Activated naive CD8-positive, alpha-beta T cell treated with anti-CD3 and anti-CD28 coated beads for 36 hours (primary cell): ENCODE measurements at places on chromosomes 2 and 18. TPM values are rescaled to one million over a fixed set of nuclear protein-coding genes. Genes with fewer than 3 reads are reported as not detected.
A peak's percentile ranks its signal among the peaks of the same experiment; 100 is the strongest.

DNA sequence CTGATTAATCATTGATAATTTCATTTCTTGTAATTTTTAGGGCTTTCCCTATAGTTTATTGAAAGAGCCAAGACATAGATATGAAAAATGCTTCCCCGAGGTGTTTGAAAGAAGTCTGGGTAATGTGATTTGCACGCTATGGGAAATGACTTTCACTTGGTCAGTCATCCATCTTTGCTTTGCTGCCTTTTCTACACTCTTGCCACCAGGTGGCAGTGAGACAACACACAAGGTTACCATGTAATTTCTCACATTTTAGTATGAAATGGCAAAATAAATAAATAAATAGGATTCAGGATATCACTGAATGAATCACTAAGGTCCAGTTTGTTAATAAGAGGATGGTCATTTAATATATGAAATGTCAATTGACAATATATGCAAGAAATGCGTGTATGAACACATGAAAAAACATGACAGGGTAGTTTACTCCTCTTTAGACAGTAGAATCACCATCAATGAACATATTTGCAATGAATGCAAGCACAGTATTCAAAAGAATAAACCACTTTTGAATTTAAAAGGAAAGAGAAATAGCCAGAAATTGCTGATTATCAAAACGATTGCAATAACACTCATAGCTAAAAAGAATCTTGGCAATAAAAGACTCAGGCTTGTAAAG is 52.2 kb upstream of the KCNH7 start:
- DNase-seq, result no peak
- H3K27ac ChIP-seq, result no peak overlapping the region
- H3K27me3 ChIP-seq, result no peaks in the 10 kb centered on the region

DNA sequence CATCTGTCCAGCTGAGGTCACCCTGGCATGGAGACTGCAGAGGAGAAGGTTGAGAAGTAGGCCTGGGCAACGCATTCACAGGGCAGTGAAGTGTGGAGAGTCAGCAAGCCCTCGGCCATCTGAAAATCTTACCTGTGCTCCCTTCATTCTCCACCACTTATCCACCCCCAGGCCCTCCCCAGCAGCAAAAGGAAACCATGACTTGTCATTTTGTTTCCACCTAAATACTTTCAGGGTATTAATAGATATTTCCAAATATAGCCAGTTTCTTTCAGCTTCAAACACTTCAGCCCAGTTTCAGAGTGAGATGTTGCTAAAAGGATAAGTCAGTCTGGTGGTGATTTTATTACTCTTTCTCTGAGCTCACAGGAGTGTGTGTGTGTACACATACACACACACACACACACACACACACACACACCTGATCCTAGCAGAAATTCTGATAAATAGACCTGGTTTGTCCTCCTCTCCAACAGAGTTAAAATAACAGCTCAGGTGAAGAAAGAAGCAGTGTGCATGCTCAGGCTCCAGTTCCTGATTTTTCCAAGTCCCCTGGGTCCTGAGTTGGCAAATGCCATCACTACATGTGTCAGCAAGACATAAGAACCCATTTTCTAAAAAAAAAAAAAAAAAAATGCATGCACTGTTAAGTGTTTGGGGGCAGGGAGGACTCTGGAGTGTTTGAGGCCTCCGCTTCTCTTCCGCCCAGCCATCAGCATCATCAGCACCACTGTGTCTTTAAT is 82.8 kb downstream of the LOXHD1 start:
- no peak overlapping the region for H3K4me3 ChIP-seq
- DNase-seq, result no peak

- no peaks in the 10 kb centered on the region for H3K4me1 ChIP-seq
- no peaks in the 10 kb centered on the region for H3K27me3 ChIP-seq
- H3K27ac ChIP-seq, result no peak overlapping the region
- DNase-seq, result no peak
These were observed 228.3 kb downstream of the SEPTIN10 start for GRCh38 chr2:109385506-109385905.

GRCh38 chr2:11031876-11032275 is 120.1 kb downstream of the KCNF1 start:
- no peak for DNase-seq
- no peaks in the 10 kb centered on the region for H3K36me3 ChIP-seq
- no peak overlapping the region for H3K27ac ChIP-seq

GRCh38 chr2:105301646-105302045 is 27.9 kb downstream of the TGFBRAP1 start:
- no peaks in the 10 kb centered on the region for H3K27me3 ChIP-seq
- no peak overlapping the region for H3K4me3 ChIP-seq
- H3K27ac ChIP-seq, result no peak overlapping the region
- H3K4me1 ChIP-seq, result peaks cover 25% of the 10 kb centered on the region
- peak; percentile 8 for DNase-seq
- H3K36me3 ChIP-seq, result peaks cover 37% of the 10 kb centered on the region

- no peak overlapping the region for H3K4me3 ChIP-seq
- peaks cover 19% of the 10 kb centered on the region for H3K36me3 ChIP-seq
- DNase-seq, result peak; percentile 39
- peak overlapping the region; percentile 32 for H3K27ac ChIP-seq
- peaks cover 34% of the 10 kb centered on the region for H3K4me1 ChIP-seq
- H3K27me3 ChIP-seq, result no peaks in the 10 kb centered on the region
These were observed 44.7 kb downstream of the C2orf42 start for GRCh38 chr2:70145851-70146739.

- peaks cover 6% of the 10 kb centered on the region for H3K36me3 ChIP-seq
- no peak overlapping the region for H3K27ac ChIP-seq
- peaks cover 7% of the 10 kb centered on the region for H3K27me3 ChIP-seq
These were observed 14.1 kb downstream of the CRIM1 start for GRCh38 chr2:36369716-36370115.

- no peak overlapping the region for H3K27ac ChIP-seq
- no peaks in the 10 kb centered on the region for H3K27me3 ChIP-seq
- H3K4me1 ChIP-seq, result peaks cover 2% of the 10 kb centered on the region
These were observed 26.4 kb upstream of the MSTN start for GRCh38 chr2:190088917-190089316.

Gene DNAJC5G
- not detected for total RNA-seq

Gene RFTN2
- not detected for total RNA-seq

Gene ALKAL2
- not detected for total RNA-seq

Gene SPP2
- total RNA-seq, result not detected

Gene ZNF396
- 0.99 TPM for total RNA-seq

Gene DSC2
- total RNA-seq, result 0.26 TPM

Gene FAM124B
- total RNA-seq, result 0.46 TPM

Gene PTGR3
- total RNA-seq, result 20.2 TPM

Gene GNLY
- 1.5 TPM for total RNA-seq

Gene CMPK2
- 13.2 TPM for total RNA-seq
